Activated CD4-positive, alpha-beta T cell treated with anti-CD3 and anti-CD28 coated beads, Interleukin-2, amount 50 U/mL, for 48 hours (primary cell): ENCODE measurements at places on chromosomes 2 and 18.

DNA sequence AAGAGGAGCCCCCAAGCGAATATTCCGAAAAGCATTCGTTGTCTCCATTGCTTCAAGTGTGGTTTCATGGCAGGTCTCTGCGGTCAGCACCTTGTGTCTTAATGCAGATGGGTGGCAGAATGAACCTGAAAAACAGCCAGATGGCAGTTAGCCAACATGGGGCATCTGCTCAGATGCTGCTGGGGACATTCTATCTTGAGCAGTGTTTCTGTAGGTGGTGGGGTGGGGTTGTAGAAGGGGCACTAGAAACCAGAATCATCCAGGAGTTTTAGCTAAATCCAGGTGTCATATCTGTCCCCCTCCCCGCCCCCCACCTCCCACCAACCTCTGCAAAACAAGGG, 42.1 kb downstream of the ST6GAL2 start:
- no peak for DNase-seq

DNA sequence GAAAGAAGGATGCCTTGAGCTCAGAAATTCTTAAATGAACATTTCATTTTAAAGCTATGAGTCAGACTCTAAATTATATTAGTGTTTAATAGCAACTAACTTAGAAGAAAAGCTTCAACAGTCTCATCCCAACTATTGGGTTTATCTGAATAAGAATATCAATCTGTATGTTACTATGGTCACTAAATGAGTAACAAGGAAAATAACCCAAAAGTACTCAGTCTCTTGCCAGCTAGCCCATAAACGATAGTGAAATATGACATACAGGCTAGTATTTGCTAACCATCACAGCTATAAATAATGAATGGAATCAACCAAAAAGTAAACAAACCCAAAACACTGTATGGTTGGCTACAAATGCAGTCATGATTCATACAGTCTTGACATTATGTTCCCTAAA, 174.9 kb downstream of the RAB3GAP1 start:
- DNase-seq, result no peak

- no peak for DNase-seq
These were observed 50.9 kb downstream of the MARCO start for GRCh38 chr2:118992740-118993391.

DNA sequence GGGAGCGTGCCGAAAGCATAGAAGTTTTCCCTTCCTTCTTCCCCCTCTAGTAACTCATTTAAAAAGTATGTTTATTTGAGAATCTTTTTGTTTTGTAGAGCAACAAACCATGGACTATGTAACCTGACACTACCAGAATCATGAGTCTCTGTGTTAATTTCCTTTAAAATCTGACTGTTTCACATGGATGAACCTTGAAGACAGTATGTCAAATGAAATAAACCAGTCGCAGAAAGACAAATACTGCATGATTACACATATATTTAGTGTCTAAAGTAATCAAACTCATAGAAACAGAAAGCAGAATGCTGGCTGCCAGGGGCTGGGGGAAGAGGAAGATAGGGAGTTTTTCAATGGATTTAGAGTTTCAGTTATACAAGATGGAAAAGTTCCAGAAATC, 32.3 kb downstream of the PTPN2 start:
- DNase-seq, result no peak

GRCh38 chr2:207471261-207471660, 58.5 kb upstream of the CREB1 start:
- no peak for DNase-seq

DNA sequence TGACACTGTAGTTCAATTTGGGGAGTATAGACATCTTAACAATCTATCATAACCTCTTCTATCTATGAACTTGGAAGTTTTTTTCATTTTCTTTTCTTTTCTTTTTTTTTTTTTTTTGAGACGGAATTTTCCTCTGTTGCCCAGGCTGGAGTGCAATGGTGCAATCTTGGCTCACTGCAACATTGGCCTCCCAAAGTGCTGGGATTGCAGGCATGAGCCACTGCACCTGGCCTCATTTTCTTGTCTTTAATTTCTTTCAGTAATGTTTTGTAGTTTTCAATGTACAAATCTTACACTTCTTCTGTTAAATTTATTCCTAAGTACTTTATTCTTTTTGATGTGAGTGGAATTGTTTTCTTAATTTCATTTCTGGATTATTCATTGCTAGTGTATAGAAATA, 14.6 kb downstream of the ASAP2 start:
- no peak for DNase-seq

GRCh38 chr18:67540559-67540958, 24.0 kb upstream of the DSEL start:
- DNase-seq, result no peak

- no peak for DNase-seq
These were observed 41.6 kb downstream of the ARHGEF4 start for GRCh38 chr2:130878316-130878715.

GRCh38 chr2:1701556-1702185, 42.6 kb downstream of the PXDN start:
- DNase-seq, result no peak

DNA sequence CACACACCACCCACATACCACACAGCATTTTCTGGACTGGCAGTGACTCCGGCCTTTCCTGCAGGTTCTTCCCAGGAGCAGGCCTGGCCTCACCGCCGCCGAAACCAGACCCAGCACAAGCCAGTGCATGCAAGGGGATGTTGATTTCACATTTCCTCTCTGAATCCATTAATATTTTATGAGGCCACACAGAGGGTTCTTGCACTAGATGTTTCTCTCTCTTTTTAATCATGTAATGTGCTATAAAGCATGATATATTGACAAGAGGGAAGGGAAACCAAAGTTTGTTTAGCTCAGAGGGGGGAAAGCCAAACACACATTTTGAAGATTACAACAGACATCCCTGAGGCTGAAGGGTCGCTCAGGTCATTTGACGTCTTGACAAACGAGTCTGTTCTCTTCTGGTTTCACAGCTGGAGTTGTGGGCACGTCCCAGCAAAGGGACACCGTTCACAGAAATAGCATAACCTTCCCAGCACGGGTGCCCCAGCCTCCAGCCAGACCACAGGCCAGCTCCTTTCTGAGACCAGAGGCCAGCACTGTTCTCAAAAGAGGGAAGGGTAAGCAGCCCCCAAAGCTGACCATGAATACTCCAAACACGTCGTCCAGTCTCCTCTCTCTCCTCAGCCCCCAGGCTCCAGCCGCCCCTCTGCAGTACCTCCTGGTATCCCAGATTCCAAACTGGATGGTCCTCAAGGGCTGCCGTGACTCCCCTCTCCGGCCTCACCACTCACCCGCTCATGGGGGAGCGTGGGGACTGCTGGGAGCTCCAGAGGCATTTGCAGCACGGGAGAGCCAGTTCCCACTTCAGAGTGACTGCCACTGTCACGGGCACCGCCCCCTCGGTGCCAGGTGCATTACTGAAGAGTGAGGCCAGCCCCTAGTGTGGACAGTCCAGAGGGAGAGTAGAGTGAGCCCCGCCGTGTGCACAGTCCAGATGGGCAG, 340.3 kb upstream of the SALL3 start:
- no peak for DNase-seq

DNA sequence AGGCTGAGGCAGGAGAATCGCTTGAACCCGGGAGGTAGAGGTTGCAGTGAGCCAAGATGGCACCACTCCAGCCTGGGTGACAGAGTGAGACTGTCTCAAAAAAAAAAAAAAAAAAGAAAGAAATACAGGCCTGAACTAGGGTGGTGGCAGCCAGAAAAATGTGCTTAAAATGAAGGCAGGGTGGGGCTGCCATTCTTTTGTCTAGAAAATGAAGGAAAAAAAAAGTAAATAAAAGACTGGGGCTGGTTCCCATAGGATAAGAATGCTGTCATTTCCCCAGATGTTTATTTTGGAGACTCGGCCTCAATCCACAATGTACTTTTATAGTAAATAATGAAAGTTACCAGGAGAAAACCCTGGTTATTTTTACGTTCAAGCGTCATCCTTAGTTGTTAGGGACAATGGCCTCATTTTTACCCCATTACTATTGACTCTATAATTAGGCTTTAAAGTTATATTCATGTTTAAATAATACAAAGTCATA, 58.9 kb downstream of the ATP8B1 start:
- DNase-seq, result no peak

DNA sequence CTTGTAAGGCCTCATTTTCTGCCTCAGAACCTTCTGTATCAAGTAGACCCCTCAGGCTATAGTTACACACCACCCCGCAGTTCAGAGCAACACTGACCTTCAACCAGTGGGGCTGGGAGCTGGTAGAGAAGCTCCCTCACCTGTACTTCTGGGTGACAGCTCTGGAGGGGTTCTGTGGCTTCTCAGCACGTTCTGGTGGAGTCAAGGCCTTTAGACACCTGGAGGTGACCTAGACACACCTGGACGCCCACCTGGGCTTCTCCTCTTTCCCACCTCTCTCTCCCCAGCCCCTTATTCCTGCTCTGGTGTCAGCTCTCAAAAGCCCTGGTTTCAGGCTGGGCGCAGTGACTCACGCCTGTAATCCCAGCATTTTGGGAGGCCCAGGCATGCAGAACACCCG, 7.3 kb upstream of the CIB4 start:
- no peak for DNase-seq

DNA sequence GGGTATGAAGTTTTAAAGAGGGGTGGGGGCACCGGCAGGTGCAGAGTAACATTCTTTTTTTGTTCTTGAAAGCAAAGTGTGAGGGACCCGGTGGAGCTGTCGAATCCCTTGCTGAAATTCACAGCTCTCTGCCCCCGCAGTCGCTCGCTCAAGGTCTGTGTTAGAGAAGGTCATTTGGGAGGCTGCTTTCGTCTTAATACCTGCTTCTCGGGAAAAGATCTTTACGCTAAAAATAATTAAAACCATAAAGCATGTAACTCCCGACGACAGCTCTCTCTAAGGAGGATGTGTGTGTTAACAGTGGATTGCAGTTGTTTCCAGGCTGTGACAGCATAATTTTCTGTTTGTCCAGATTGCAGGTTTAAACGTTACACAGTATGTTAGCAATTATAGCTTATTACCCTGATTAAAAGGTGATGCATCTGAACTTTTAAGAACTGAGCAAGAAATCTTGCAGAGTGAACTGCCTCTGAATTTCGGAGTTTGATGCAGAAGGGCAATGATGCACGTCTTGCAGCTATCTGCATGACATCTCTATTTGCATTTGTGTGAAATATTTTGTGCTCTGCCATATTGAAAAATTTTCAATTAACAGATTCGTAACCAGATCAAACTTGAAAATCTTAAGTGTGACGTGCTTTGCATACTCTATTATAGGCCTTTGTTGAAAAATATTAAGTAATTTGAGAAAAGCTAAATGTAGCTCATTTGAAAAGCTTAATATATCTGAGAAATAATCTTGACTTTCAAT, 954 bp downstream of the RAPGEF4 start:
- DNase-seq, result no peak

DNA sequence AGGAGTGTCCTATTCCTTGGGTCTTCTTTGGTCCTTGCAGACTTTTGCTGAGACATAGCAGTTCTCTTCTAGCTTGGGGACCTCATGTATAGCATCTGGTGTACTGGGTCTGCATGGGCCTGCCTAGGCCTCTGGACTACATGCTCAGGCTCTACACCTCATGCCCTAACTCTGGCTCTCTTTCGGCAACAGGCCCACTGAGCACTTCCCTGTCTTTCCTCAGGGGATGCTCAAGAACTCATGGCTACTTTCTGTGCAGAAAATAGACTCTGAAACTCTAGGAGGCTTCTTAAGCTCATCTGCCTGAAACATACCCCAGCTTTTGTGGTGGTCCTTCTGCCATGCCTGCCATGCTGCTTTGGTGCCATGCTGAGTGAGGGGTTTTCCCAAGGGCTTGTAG, 21.5 kb upstream of the CPS1 start:
- DNase-seq, result no peak

GRCh38 chr18:7676253-7676873, 109.2 kb downstream of the PTPRM start:
- no peak for DNase-seq

- no peak for DNase-seq
These were observed 5.5 kb downstream of the MSGN1 start for GRCh38 chr2:17821535-17822444.

DNA sequence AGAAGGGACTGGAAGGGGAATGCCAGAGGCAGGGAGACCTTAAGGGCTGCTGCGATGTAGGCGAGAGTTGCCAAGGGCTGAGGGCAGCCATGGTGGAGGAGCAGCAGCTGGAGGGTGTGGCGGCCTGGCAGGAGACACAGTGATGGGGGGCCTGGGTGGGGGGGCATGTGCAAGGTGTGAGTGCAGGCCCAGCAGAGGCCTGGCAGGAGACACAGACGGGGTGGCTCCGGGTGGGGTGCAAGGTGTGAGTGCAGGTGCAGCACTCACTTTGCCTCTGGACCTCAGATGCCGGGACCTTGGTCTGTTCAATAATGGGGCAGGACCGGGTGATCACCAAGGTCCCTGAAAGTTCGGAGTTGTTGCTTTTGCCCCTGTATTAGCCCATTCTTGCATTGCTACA, 76.2 kb upstream of the ODC1 start:
- DNase-seq, result no peak

DNA sequence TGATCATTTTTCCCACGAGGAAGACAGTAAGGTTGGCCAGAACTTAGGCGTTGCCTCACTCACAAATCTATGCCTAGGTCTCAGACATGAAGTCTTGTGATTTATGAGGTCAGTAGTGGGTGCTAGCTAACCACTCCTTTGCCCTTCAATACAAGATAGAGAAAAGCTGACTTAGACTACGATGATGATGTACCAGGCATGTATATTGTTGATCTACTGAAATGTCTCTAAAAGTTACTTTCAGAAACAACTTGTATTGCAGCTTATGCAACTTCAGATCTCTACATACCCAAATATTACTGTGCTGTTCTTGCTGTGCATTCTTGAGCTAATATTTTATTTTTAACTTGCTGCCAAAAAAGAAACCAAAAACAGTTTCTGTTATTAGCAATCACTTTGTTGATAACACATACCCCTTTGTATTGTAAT, 30.6 kb downstream of the MAPRE2 start:
- no peak for DNase-seq

- DNase-seq, result no peak
These were observed 191.6 kb downstream of the SEPTIN10 start for GRCh38 chr2:109422071-109422757.

DNA sequence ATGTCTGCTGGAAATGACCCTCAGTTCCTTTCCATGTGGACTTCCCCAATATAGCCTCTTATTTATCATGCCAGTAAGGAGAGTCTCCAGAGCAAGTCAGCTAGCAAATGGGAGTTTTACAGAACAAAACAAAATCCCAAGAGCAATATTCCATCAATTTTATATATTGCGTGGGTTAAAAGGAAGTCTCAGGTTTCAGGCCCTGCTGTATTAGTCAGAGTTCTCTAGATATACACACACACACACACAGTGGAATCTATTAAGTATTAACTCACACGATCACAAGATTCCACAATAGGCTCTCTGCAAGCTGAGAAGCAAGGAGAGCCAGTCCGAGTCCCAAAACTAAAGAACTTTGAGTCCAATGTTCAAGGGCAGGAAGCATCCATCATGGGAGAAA, 102.8 kb upstream of the MAP2 start:
- DNase-seq, result no peak

GRCh38 chr2:127649100-127649611, 3.2 kb downstream of the GPR17 start:
- DNase-seq, result no peak

- DNase-seq, result no peak
These were observed 4.2 kb upstream of the MARS2 start for GRCh38 chr2:197700960-197701359.

GRCh38 chr18:65091744-65092329, 659.0 kb upstream of the CDH7 start:
- DNase-seq, result no peak
